ENCODE measurements at places on chromosomes 13 and 19. TPM values are rescaled to one million over a fixed set of nuclear protein-coding genes. Genes with fewer than 3 reads are reported as not detected.

- no peak overlapping the region for H3K4me3 ChIP-seq
- DNase-seq: no peak
- no peak overlapping the region for H3K27ac ChIP-seq
- no peaks in the 10 kb centered on the region for H3K4me1 ChIP-seq
- no peaks in the 10 kb centered on the region for H3K27me3 ChIP-seq
Measured at GRCh38 chr13:108323031-108323430, 53.5 kb downstream of the TNFSF13B start.

Gene TBXA2R
- total RNA-seq: 0.44 TPM

DNA sequence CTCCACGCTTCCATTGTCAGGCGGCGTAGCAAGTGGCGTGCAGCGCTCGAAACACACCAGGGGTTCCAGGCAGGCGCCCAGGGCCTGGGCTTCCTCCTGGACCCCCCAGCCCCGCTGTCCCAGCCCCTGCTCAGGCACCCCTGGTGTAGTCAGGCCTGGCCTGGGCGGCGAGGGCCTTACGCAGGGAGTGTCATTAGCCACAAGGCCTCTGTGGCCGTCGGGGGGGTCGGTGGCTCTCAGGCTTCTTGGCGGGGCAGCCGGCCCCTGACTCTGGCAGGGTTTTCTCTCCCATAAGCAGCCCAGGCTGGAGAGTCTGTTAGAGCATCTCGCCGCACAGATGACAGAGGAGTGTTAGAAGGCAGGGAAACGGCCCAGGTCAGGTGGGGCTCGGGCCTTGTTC is 116.7 kb downstream of the KDM4B start:
- no peak overlapping the region for H3K27ac ChIP-seq
- H3K27me3 ChIP-seq: no peaks in the 10 kb centered on the region
- DNase-seq: no peak
- H3K36me3 ChIP-seq: no peaks in the 10 kb centered on the region

Gene SLC25A41
- not detected for total RNA-seq

DNA sequence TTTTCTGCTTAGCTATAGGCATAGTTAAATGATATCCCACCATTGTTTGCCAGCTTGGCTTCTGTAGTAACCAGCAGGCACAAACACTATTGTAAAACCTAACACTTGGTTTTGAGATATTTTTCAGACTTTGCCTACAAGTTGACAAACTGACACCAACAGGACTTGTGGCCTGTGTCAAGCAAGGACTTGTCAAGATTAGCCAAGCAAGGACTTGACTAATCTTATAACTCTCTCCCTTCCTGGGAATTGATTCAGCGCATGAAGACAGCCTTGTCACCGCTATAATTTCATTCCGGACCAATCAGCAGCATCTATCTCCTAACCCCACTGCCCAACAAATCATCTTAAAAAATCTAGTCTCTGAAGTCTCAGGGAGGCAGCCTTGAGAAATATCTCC is 72.7 kb upstream of the SLITRK1 start:
- no peaks in the 10 kb centered on the region for H3K4me1 ChIP-seq
- H3K27ac ChIP-seq: no peak overlapping the region
- no peak for DNase-seq

Measured in breast epithelium (tissue), 4 donors.